ENCODE measurements at places on chromosomes 3 and 15. TPM values are rescaled to one million over a fixed set of nuclear protein-coding genes. Genes with fewer than 3 reads are reported as not detected.

P2RY1 gene
- polyA plus RNA-seq, result 4.3 TPM

GNAT1 gene
- polyA plus RNA-seq, result 0.03 TPM

GOLGA8T gene
- 1.2 TPM for polyA plus RNA-seq

IMPG2 gene
- polyA plus RNA-seq, result 0.29 TPM

RARB gene
- 47.0 TPM for polyA plus RNA-seq

BNC1 gene
- 0.22 TPM for polyA plus RNA-seq

TICRR gene
- 9.8 TPM for polyA plus RNA-seq

ITIH1 gene
- 0.22 TPM for polyA plus RNA-seq

FBXL2 gene
- 28.8 TPM for polyA plus RNA-seq

- no peak for DNase-seq
Measured at GRCh38 chr3:139074565-139075115, 29.9 kb upstream of the PRR23C start.

GRCh38 chr15:76866008-76866407 is 39.1 kb downstream of the SCAPER start:
- DNase-seq, result no peak

- DNase-seq, result no peak
Measured at GRCh38 chr3:133469140-133469731, 69.4 kb downstream of the BFSP2 start.

- DNase-seq, result no peak
Measured at GRCh38 chr15:64667736-64668161, 107.6 kb downstream of the RBPMS2 start.

DNA sequence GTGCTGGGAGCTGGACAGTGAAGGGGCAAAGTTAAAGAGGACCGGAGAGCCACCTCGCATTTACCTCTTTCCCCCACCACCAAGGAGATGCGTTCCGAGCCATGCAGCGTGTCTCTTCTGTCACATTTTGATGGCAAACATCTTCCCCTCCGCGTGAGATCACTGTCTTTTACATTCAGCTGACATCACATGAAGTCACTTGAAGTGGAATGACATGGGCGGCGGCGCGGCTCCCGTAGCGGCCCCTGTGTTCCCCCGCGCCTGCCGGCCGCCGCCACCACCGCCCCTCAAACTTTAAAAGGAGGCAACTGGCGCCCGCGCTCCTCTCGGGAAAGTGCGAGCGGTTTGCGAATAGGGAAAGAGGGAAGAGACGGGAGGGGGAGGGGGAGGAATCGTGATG is at the start of gene FEZF2:
FEZF2 (minus strand) TSS at position 336 of the 400 bp plus-strand sequence. CDS start 682 bp downstream, outside the sequence.
- DNase-seq, result no peak

DNA sequence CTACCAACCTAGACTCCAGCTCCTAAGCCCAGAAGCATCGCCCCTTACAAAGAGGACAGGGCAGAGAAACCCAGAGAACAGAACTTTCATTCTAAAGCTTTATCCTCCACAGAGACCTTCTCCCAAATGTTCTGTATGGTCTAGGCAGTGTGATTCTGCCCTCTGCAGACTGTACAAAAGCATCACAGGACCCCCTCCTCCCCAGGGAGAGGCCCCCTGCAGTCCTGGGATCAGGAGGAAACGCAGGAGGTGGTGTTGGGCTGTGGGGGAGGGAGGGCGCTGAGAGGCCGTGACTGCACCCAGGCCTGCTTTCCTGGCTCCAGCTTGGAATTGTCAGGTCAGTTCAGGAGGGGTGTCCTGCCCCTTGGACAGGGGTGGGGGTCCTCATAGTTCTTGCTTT is 101.3 kb downstream of the DGKG start:
- DNase-seq, result no peak

- DNase-seq, result no peak
Measured at GRCh38 chr3:54988302-54988837, 60.5 kb upstream of the LRTM1 start.

- no peak for DNase-seq
Measured at GRCh38 chr3:124557433-124558232, 172.6 kb upstream of the UMPS start.

DNA sequence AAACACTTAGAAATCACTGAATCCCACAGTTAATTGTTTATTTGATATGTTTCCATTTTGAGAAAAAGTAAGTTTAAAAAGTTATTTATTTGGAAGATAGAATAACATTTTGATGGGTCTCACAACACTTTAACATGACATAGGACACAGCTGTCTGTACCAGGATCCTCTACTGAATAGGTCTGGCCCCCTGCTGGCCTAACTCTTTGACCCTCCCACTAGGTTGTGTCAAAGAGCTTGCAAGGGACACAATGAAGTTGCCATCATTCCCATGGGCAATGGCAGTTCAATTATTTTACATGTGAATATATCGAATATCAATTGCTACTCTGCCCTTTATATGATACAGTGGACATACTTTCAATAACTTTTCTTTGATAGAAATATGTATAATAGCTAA is 138.9 kb downstream of the EPHA3 start:
- no peak for DNase-seq

- DNase-seq, result no peak
Measured at GRCh38 chr3:120438665-120439370, 12.0 kb downstream of the FSTL1 start.

DNA sequence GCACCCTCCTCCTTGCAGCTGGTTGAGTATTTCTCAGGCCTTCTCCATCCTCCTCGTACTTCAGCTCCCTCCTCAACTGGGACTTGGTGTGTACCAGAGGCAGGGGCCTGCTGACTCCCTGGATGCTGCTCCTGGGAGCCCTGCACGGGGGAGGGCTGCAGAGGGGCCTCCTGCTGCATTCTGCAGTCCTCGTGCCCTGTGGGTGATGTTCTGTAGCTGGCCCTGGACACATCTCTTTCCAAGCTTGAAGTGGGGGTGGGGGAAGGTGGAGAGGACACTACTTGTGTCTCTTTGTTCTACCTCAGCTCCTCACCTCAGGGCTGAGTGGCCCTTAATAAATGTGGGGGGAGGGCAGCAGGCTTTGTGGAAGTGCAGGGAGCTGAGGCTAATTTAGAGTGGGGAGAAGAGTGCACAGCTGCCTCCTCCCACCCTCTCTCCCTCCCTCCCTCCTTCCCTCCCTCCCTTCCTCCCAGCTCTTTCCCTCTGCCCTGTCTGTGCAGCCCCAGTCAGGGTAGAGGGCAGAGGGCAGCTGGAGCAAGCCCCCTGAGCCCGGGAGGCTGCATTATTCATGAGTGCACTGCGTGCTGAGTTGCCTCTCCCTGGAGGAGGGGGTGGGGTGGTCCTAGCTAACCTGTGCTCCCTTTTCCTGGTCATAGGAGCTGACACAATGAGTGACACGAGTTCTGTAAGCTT is 3.7 kb upstream of the GRM2 start:
- no peak for DNase-seq

DNA sequence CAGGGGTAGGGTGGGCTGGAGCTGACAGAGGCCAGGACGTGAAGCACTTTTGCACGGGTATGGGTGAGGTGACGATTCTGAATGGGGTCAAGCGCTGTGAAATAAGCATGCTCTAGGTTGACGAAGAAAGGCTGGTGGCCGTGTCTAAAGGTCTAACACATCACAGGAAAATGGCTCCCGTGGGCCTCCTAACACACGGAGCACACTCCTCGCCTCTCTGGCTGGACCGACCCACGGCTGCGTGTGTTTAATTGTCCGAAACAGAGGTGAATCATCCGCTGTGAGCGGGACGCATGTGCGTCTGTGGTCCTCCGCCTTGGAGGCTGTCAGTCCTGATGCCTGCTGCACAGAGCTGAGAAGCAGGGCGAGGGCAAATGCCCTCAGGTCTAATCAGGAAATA is 130.6 kb downstream of the NSMCE3 start:
- no peak for DNase-seq

All from right renal pelvis (tissue), 4 donors.